ENCODE measurements at places on chromosomes 6 and 20. TPM values are rescaled to one million over a fixed set of nuclear protein-coding genes. Genes with fewer than 3 reads are reported as not detected.

The RAB44 gene
- total RNA-seq = not detected

The RAD21L1 gene
- not detected for total RNA-seq

The MED23 gene
- 39.0 TPM for total RNA-seq

The SLC12A5 gene
- total RNA-seq = 1.9 TPM

DNA sequence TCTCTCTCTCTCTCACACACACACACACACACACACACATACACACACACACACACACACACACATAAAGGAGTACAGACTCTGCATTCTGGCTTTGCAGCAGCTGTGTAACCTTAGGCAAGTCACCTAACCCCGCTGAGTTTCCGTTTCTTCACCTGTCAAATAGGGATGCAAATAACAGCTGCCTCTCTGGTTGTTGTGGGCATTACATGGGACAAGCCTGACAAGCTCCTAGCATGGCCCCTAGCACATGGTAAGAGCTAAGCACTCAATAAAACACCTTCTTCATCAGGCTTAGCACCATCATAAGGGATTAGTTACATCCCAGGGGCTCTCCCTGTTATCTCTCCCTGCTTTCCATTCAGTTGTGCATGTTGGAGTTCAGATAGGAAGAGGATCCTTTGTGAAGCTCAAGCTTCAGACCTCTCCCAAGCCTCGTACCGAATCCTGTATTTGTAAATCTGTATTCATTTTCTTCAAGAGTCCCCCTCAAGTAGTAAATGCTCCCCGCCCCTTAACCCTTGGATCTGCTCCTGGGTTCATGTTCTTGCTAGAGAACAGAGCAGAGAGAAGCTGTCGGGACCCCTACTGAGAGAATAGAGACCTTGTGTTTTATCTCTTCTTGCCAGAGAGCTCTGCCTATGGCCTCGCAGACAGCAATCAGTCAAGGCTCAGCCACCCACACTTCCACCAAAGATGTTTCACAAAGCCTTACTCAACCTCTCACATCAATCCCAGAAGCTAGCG lies 2.2 kb downstream of the SLC13A3 start:
- peaks cover 18% of the 10 kb centered on the region for H3K4me1 ChIP-seq
- no peak overlapping the region for H3K4me3 ChIP-seq
- H3K27ac ChIP-seq = no peak overlapping the region
- peaks cover 28% of the 10 kb centered on the region for H3K27me3 ChIP-seq

- H3K4me3 ChIP-seq = peak overlapping the region; percentile 40
- H3K27me3 ChIP-seq = peaks cover 15% of the 10 kb centered on the region
- DNase-seq = no peak
- H3K36me3 ChIP-seq = no peaks in the 10 kb centered on the region
These were observed 1.1 kb upstream of the OPN5 start for GRCh38 chr6:47780510-47781356.

- no peak for DNase-seq
- peak overlapping the region; percentile 15 for H3K27ac ChIP-seq
- H3K36me3 ChIP-seq = no peaks in the 10 kb centered on the region
- H3K4me1 ChIP-seq = peaks cover 13% of the 10 kb centered on the region
- H3K27me3 ChIP-seq = no peaks in the 10 kb centered on the region
These were observed 107.2 kb upstream of the PLEKHG1 start for GRCh38 chr6:150492507-150492906.

DNA sequence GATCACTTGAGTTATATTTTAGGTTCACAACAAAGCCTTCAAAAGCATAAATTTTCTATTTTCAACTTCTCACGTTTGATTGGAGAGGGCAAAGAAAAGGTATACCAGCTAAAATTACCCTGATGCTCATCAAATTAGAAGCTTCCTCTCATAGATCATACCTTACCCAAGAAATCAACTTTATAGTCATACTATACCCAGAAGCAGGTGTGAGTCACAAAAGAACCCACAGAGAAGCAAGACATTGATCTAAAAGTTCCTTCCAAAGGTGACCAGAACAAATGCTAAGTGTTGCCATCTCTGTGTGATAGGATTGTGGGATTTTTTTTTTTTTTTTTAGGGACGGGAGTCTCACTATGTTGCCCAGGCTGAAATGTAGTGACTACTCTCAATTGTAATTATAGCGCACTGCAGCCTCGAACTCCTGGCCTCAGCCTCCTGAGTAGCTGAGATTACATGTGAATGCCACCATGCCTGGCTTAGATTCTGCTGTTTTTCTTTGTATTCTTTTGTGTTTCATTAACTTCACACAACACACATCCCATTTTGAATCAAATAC lies 3.3 kb downstream of the EIF2S2 start:
- no peaks in the 10 kb centered on the region for H3K27me3 ChIP-seq
- peak overlapping the region; percentile 28 for H3K4me3 ChIP-seq
- DNase-seq = no peak
- peaks cover 35% of the 10 kb centered on the region for H3K36me3 ChIP-seq
- H3K4me1 ChIP-seq = peaks cover 79% of the 10 kb centered on the region
- H3K27ac ChIP-seq = peak overlapping the region; percentile 32

- H3K27me3 ChIP-seq = peaks cover 35% of the 10 kb centered on the region
- no peak for DNase-seq
These were observed 72.5 kb downstream of the CD40 start for GRCh38 chr20:46190478-46191167.

- no peaks in the 10 kb centered on the region for H3K4me1 ChIP-seq
- H3K27ac ChIP-seq = no peak overlapping the region
- DNase-seq = no peak
- no peak overlapping the region for H3K4me3 ChIP-seq
These were observed 29.9 kb upstream of the BACH2 start for GRCh38 chr6:90326404-90327057.

DNA sequence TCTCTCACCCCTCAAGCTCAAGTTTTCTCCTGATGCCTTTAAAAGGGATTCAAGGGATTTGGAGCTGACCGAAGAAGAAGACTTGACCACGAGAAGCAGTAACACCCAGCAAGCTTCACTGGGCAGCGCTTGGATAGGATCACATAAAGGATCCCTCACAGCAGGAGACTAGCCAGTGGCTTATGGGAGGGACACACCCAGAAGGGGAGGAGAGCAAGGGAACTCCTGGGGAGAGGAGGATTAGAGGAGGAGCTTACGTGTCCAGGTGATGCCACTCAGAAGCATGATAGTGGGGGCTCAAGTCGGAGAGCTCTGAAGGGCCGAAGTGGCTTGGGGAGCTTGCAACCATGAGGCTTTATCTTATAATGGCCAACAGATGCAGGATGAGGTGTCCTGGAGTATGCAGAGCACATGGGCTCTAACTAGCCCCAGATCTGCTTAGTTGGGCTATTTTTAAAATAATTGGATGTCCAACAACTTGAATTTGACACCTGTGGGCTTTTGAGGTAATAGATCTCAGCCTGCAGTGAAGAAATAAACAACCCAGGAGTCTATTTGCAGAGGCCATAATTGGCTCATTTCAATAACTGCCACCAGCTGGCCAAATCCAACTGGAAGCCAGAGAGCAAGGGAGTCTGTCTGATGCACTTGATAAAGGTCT lies 137.9 kb upstream of the EXOC2 start:
- no peak overlapping the region for H3K27ac ChIP-seq
- H3K36me3 ChIP-seq = peaks cover 2% of the 10 kb centered on the region
- no peak for DNase-seq
- H3K4me3 ChIP-seq = no peak overlapping the region
- no peaks in the 10 kb centered on the region for H3K27me3 ChIP-seq
- H3K4me1 ChIP-seq = peaks cover 2% of the 10 kb centered on the region

All from chondrocyte (in vitro differentiated cells).